ENCODE measurements at places on chromosomes 4 and X.

DNA sequence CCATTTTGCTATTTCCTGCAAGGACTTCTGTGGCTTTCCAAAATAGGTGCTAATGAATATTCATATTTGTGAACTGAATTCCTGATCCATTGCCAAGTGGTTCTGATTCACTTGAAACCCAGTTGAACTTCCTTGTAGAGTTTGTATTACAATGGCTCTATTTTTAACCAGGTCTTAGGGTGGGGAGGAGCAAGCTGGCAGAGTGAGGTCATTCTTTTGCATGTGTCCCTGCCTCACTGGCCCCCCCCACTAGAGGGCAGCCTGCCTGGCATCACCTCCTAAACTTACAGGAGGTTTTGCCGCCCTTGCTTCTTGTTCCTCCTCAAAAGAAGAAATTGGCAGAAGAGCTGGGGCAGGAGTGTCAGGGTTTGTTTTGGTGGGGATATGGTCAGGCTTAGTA is 10.5 kb downstream of the PTTG2 start:
- DNase-seq: no peak

DNA sequence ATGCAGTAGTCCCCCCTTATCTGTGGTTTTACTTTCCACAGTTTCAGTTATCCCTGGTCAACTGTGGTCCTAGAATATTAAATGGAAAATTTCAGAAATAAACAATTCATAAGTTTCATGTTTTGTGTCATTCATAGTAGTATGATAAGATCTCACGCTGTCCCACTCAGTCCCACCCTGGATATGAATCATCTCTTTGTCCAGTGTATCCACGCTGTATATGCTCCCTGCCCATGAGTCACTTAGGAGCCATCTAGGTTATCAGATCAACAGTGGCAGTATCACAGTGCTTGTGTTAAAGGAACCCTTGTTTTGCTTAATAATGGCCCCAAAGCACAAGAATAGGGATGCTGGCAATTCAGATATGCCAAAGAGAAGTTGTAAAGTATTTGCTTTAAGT is 16.2 kb upstream of the SYTL4 start:
- no peak for DNase-seq

DNA sequence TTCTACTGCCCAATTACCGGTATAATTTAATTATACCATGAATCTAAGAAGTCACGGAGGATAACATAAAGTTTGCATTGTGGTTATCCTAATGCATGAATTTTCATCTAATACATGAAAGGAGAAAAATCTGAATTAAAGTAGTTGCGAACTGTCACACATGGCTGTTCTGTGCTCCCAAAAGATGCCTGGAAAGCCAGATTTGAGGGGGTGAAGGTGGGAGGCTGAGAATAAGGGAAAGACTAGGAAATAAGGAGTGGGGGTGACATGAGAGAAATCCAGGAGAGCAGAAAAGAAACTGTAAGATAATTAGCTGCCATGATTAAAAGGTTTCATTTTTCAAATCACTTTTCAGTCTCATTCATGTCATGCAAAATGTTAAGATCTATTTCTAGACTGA is 1582.7 kb downstream of the STIM2 start:
- no peak for DNase-seq

DNA sequence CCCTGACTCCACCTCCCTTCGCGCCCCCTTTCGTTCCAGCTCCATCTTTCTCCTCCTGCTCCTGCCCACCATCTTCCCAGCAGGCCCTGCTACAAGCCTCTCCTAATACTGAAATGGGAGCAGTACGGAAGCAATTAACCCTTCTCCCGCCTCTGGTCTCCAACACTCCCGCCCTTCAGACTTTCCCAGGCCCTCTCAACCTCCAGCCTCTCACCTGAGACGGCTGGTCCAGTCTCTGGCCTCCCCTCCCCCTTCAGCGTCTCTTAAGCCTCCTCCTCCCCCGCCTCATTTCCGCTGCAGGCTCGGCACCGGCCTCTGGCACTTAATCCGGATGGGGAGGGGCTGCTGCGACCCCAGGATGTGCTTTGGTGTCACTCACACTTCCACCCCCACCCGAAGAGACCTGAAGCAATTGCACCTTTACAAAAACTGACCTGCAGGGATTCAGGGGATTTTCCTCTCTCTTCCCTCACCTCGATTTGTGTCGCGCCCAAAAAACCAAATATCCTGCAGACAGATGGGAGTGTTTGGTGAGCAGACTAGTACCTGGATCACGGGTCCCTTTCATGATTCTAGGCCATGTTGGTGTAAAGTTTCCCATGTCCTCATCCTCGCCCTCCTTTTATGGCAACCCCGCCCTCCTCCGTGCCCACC is 657 bp downstream of the TCEAL8 start:
- DNase-seq: peak; percentile 33

- no peak for DNase-seq
Measured at GRCh38 chr4:98585596-98585995, 72.8 kb downstream of the TSPAN5 start.

GRCh38 chrX:150649096-150649870 is 43.9 kb upstream of the MTMR1 start:
- no peak for DNase-seq

GRCh38 chr4:126273746-126274145 is 959.0 kb downstream of the FAT4 start:
- DNase-seq: no peak

GRCh38 chrX:87808576-87809243 is 291.1 kb downstream of the KLHL4 start:
- no peak for DNase-seq

DNA sequence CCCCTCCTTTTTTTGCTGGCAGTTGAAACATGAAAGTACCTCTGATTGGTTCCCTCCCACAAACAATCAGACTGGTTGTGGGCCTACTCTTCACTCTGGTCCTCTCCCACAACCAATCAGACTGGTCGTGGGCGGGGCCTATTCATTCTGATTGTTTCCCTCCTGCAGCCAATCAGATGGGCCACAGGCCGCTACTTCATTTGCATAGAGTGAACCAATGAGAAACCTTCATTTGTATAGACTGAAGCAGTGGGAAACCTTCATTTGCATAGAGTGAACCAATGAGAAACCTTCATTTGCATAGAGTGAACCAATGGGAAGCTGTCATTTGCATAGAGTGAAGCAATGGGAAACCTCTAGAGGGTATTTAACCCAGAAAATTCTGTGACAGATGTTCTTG is 55.2 kb downstream of the TRMT44 start:
- DNase-seq: no peak

GRCh38 chr4:110149089-110149488 is 49.3 kb downstream of the ELOVL6 start:
- DNase-seq: no peak

DNA sequence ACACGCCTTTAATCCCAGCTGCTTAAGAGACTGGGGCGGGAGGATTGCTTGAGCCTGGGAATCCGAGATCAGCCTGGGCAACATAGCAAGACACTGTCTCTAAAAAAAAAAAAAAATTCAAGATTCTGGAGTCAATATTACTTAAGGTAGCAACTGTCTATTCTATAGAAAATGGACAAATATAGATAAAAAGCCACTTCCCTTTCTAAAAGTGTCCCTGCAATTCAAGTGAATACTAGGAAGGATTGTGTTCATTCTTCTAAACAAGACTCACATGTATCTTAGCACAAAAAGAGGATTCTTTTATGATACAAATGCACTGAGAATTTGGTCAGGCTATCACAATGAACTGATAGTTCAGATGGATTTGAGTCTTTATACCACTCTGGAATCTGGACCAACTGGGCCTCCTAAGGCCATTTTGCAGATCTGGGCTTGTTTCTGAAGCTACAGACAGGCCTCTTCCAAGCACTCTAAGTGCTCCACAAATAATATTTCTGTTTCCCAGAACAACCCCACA is 7.0 kb downstream of the PKD2 start:
- DNase-seq: no peak

- DNase-seq: no peak
Measured at GRCh38 chr4:47390428-47391125, 72.9 kb downstream of the COMMD8 start.

DNA sequence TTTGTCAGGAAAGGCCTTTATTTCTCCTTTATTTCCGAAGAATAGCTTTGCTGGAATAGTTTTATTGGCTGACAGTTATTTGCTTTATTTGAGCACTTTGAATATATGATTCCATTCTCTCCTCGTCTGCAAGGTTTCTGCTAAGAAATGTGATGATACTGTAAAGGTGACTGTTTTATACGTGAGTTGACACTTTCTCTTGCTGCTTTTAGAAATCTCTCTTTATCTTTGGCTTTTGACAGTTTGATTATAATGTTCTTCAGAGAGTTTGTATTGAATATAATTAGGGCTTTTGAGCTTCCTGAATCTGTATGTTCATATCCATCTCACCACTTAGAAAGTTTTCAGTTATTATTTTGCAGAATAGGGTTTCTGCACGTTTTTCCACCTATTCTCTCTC is 1003.7 kb upstream of the SLIT2 start:
- no peak for DNase-seq

- no peak for DNase-seq
Measured at GRCh38 chrX:77658886-77659285, 127.1 kb downstream of the ATRX start.

- no peak for DNase-seq
Measured at GRCh38 chr4:73734530-73735001, 5.8 kb upstream of the CXCL8 start.

DNA sequence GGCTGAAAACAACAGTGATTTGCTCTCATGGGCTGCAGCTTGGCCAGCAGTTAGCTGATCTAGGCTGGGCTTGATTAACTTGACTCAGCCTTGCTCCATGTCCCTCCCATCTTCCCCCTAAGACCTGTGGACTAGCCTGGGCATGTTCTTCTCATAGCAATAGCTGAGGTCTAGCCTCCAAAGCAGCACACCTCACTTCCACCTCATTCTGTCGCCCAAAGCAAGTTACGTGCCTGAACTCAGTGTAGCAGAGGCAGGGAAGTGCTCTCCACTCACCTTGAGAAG is 62.2 kb downstream of the EVC start:
- DNase-seq: no peak

DNA sequence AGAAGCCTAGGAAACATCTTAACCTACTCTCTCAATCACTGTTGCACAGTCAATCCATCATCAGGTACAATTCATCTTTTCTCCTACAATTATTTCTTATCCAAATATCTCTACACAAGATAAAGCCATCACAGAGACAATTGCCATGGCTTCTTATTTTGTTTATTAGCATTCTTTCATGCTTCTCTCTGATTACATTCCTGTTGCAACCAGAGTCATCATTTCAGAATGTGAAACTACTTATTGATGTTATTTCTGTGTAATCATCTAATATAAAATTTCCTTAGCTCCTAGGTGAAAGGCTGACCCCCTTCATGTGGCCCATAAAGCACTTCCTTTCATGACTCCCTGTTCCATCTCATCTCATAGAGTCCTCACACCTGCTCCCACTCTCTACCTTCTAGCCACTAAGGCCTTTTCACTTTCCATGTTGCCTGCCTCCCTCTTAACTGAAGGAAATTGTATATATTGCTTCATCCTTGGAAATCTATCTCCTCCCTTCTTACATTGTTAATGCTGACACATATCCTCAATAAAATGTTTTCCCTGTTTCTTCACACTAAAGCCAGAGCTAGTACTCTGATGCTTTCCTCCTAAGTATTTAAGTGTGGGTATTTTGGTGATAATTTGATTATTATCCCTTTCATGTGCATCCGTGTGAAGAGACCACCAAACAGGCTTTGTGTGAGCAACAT is 829.9 kb downstream of the FAT4 start:
- DNase-seq: no peak

- no peak for DNase-seq
Measured at GRCh38 chr4:17356926-17357325, 155.0 kb downstream of the QDPR start.

DNA sequence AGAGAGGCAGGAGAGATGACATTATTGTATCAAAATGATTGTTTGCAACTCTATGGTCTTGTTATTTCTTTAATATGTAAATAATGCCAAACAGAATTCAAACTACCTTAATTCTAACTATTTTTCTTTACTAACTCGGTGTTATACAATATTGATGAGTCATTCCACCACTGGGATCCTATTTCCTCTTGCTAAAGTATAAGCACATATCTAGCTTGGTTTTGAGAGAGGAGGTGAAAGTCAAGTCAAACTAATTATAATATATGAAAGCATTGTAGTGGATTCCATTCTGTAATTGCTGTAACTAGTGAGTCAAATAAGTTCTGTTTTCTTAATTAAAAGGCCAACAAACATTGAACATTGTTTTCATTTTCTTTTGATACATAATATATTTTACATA is 837.6 kb downstream of the PDHA2 start:
- no peak for DNase-seq

DNA sequence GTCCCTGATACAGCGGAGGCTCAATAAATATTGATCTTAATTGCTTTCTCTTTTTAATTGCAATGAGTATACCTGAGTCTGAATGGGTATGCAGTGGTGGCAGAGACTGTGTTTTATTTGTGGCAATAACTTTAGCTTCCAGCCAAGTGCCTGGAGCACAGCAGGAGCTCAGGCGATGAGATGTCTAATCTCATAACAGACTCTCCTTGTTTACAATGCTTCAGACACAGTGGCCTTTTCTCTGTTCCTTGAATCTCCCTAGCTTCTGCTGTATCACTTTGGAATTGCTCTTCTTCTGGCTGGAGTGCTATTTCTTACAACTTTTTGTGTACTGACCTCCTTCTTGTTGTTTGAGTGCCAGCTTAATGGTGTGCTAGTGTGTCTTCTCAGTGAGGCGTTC is 91.5 kb upstream of the UNC5C start:
- DNase-seq: no peak

DNA sequence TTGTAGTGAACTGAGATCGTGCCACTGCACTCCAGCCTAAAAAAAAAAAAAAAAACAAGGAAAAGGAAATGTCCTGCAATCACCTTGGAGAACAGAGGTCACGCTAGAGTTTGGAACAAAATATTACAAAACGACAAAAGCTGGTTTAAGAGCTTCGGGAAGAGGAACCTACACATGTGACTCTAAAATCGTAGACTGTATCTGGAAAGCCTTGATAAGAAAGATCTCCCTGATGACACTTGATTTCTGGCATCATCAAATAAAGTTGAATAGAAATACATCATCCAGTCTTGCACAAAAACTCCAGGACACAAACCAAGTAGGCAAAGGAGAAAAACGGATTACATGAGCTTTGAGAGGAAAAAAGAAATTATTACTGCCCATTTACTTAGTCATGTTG is 31.1 kb upstream of the DOCK11 start:
- no peak for DNase-seq

DNA sequence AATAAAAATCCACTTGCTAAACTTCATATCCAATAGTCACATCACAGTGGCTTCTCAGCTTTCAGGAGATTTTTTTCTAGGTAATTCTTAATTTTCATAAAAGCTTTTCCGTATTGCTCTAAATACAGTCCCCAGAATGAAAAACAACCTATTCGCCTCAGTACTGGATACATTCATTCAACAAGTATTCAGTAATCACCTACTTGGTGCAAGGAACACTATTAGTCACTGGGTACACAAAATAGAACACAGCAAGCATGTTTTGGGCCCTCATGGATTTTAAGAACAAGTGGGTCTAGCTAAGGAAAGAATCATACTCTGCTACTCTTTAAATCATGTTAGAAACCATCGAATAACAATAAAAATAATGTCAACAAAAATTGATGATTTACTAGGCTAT is 2.8 kb upstream of the BEX3 start:
- no peak for DNase-seq

DNA sequence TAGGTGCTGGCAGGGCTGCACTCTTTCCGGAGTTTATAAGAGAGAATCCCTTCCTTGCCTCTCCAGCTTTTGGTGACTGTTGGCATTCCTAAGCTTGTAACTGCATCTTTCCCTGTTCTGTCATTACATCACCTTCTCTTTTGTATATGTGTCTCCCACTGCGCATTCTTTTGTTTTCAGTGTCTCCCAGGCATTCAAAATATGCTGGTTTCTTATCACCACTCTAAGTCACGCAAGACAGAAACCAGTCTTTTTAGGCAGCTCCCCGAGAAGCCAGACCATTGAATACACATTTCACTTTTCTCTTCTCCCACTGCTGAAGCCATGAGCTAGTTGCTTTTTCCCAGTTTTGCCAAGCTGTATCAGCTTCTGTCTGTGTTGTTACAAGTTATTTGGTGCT is 71.0 kb downstream of the LAS1L start:
- no peak for DNase-seq

Data from NCI-H1436 (cell line).